ENCODE measurements at places on chromosomes 4 and X. TPM values are rescaled to one million over a fixed set of nuclear protein-coding genes. Genes with fewer than 3 reads are reported as not detected.

The DDIT4L gene
- 2.7 TPM for total RNA-seq

The RNF150 gene
- 0.25 TPM for total RNA-seq

The DCAF8L2 gene
- total RNA-seq, result not detected

The NSUN7 gene
- not detected for total RNA-seq

The ALB gene
- not detected for total RNA-seq

The GPR50 gene
- not detected for total RNA-seq

The DGAT2L6 gene
- total RNA-seq, result not detected

The GLRA2 gene
- not detected for total RNA-seq
